Stimulated activated CD8-positive, alpha-beta memory T cell treated with anti-CD3 and anti-CD28 coated beads, Interleukin-7, amount 100 ng/mL, for 24 hours (primary cell): ENCODE measurements at places on chromosomes 3 and 15.

DNA sequence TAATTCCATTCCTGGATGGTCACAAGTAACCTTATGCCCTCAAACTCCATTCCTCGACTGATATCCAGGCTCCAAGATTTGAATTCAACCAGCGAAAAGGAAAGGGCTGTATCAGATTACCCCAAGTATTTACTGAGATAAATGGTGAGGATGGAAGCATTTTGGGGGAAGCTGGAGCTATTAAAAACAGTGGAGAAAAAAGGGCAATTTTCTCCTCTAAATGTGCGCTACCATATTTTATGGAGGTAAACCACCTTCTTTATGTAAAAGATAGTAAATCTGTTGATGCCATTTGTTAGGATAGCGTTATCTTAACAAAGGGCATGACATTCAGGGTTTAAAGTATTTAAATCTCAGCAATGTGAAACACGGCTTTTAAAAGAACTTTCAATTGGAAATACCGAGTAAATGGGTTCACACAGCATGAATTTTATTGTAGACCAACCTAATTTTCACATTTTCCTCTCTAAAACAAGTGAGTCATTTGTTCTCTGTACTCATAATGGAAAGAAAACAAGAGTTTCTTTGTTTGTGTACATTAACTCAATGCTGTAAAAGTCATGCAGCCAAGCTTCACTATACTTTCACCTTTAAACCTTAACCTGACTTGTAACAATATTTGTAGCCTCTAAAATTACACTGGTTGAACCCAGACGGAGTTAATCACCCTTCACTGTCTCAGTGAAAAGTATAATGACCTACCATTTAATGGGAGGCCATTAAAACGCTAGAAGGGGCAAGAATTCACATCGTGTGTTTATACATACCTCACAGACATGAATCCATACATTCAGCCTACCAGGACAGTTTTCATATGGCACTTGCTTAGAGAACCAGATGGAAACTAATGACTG, 773.4 kb downstream of the ROBO1 start:
- no peak for DNase-seq

DNA sequence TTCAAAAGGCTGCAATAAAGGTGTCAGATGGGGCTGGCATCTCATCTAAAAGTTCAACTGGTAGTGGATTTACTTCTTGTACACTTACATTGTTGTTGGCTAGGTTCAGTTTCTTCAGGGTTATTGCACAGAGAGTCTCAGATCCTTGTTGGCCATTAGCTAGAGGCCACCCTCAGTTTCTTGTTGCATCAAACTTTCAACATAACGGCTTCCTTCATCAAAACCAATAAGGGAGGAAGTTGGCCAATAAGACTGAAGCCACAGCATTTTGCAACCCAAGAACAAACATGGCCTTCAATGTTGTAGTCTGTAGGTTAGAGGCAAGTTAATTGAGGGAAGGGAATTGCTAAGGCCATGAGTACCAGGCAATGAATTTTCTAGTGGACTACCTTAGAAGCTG, 218.0 kb downstream of the ZBBX start:
- no peak for DNase-seq

GRCh38 chr3:147458995-147459704, 50.0 kb downstream of the ZIC1 start:
- no peak for DNase-seq

DNA sequence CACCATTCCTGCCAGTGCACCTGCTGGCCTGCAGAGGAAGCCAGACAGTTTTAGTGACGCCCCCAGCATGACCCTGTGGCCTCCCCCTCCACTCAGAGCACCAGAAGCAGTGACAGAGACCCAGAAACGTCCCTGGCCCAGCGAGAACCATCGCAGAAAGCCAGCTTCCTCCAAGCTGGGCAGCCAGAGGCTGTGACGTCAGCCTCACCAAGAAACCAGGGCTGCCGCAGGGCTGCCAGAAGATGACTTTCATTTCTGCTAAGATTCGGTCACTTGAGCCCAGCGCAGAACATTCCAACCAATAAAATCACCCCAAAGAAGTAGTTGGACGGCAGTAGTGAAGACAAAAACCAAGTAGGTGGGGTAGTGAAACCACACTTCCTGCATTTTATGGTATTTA, 29.6 kb upstream of the RPL32 start:
- no peak for DNase-seq

- no peak for DNase-seq
These were observed 571.0 kb downstream of the FGF12 start for GRCh38 chr3:192156382-192156781.

DNA sequence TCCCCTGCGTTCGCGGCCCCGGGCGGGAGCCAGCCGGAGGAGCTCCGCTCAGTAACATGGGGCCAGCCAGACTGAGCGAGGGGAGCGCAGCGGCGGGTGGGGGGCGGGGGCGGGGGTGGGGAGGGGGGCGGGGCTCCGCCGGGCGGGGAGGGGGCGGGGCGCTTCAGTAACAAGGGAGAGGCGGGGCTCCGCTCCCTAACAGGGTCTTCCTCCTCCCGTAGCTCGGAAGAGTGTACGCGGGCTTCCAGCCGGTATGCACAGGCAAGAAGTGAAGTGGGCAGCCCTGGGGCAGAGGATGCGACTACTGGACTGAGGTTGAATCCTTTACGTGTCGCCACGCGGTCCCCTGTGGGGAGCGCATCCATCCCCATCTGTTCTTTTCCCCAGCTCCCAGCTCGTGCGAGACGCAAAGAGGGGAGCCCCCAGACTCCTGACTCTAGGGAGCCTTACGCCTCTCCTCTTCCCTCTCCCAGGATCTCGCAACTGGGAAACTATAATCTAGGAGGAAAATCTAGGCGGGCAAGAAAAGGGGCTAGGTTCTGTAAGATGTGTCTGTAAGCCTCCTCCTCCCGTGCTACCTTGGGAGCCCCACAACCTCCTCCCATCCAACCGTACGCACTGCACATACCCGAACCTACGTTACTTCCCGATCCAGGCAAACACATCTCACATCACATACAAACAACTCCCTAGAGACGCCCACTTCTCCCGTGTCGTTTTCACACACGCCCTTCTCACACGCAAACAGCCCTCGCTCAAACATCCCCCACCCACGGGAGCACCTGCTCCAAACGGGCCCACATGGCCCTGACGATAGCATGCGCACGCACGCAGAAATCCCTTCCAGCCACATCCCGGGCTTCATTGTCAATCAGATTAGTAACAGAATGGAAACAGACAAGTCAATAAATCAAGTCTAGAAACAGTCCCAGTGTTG, at the start of gene SHF:
TSS of gene SHF (minus strand) at position 73 of the 937 bp plus-strand sequence. CDS start at position 58, 15 bp downstream.
- DNase-seq, result no peak

DNA sequence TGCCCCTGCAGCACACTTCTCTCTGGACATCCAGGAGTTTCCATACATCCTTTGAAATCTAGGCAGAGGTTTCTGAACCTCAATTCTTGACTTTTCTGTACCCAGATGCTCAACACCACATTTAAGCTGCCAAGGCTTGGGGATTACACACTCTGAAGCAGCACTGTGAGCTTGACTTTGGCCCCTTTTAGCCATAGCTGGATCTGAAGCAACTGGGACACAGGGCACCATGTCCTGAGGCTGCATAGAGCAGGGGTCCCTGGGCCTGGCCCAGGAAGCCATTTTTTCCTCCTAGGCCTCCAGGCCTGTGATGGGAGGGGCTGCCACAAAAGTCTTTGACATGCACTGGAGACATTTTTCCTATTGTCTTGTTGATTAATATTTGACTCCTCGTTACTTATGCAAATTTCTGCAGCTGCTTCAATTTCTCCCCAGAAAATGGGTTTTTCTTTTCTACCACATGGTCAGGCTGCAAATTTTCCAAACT, 694.0 kb downstream of the DIPK2A start:
- no peak for DNase-seq

DNA sequence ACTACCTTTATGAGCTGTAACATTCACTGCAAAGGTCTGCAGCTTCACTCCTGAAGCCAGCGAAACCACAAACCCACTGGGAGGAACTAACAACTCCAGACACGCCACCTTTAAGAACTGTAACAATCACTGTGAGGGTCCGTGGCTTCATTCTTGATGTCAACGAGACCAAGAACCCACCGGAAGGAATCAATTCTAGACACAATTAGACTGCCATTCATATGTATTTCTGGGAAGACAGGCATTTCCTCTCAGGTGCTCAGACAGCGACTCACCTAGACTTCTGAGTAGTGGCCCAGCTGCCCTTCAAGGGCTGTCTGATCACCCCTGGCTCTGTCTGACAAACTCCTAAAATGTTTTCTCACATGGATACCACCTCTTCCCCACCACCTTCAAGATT, 506.8 kb downstream of the PDCD6IP start:
- no peak for DNase-seq

DNA sequence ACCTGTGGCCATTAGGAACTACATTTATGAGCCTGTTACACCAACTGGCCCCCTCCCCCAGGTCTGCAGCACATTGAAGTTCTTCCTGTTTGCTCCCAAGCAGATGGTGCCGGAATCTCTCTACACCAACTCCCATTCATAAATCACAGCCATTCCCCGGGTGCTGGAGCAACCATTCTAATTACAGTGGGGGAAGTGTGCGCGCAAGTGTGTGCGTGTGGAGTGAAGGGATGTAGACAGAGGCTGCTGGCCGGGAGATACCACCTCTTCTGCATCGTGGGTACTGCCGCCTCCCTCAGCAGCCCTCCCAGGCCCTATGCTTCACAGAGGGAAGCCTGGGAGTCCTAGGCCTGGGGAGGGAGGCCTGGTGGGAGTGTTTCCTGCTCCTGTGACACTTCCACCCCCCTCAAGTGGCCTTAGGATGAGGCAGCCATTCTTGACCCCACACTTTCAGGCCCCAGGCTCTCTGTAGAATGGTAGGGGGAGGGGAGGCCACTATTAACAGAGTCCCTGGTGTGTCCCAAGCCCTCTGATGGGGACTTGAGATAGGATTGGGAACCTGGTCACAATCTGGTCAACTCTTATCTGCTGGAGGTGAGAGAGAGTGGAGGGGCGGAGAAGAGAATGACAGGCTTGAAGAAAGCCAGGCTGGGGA, 69.1 kb downstream of the MAGEF1 start:
- DNase-seq, result no peak

GRCh38 chr15:45606841-45607240, 19.7 kb downstream of the BLOC1S6 start:
- no peak for DNase-seq

DNA sequence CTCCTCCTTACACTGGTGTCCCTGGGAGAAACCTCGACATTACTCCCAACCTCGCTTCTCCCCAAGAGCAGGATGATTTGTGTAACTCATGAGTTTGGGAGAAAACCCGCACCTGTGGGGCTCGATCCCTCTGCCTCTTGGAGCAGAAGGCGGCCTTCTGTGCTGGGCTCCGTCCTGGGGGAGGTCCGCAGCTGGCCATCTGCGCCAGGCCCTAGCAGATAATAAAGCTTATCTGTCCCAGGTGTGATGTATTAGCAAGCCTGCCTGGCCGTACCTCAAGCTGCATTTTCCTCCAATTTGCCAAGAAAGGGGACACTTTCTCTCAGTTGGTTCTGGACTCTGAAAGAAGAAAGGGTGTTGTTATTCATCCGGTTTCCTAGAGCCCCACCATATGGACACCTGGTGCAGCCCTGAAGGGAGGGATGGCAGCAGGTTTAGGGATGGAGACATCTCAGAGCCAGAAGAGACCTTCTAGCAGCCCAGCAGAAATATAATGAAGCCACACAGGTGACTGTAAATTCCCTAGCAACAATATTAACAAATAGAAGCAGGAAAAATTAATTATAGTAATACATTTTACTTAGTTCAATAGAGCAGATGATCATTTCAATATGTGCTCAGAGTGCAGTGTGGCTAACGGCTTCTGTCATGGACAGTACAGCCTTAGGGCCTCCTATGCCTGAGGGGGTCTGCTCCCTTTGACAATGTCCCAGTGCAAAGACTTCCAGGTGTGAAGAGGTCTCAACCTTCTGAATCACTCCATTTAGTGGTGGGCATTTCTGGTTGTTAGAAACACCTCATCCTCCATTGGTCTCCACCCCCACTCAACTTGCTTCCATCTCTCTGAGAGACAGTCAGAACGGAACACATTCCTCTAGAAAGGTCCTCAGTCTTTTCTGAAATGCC, 94.8 kb downstream of the CPN2 start:
- DNase-seq, result no peak

- DNase-seq, result no peak
These were observed 75.7 kb downstream of the KLHL25 start for GRCh38 chr15:85718981-85719380.

DNA sequence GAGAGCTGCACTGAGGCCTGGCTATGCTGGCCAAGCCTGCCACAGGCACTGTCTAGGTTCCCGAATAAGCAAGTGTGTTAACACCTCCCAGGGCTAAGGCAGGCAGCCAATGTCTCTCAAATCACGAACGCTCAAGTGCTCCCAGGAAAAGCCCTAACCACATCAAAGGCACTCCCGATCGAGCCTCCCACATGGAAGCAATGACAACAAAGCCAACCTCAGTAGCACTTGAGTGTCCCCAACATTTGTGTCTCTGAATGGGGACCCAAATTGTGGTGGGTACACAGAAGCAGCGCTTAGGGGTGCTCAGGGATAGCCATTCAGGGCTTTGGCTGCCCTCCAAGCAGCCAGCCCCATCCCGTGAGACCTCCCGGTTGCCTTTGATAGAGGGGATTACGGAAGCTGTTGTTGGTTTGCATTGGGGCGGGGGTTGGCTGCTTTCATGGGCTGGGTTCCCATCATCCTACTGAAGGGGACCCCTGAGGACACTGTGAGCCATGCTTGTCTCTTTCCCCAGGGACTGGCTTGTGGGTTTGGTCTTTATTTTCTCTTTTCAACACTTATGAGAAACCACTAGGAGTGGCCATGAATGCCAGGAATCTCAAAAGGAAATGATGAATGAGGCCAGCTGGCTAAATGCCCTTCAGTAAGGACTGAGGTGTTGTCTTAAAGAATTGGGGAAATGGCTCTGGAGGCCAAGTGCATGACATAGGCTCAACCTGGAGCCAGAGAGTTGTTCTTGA, 234.1 kb upstream of the FEZF2 start:
- no peak for DNase-seq

DNA sequence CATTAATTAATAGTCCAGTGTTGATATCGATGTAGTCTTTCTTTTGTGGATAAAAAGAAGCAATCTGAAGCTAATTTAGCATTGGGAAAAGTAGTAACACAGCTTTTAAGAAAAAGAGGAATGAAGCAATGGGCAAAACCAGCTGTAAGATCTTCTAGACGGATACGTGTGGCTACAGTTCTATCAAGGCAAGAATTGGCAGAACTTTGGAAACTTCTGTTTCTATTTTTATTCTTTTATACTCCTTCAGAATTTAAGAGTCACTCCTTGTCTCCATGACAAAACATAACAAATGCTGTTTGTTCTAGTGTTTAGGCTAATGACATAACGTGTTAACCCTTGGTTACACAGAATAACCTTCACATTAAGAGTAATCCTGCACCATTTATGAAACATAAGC, 289.2 kb downstream of the ROBO2 start:
- no peak for DNase-seq

- no peak for DNase-seq
These were observed 61.8 kb downstream of the ZBBX start for GRCh38 chr3:167318306-167318705.

GRCh38 chr15:72062319-72062718, 55.6 kb downstream of the MYO9A start:
- DNase-seq, result no peak

DNA sequence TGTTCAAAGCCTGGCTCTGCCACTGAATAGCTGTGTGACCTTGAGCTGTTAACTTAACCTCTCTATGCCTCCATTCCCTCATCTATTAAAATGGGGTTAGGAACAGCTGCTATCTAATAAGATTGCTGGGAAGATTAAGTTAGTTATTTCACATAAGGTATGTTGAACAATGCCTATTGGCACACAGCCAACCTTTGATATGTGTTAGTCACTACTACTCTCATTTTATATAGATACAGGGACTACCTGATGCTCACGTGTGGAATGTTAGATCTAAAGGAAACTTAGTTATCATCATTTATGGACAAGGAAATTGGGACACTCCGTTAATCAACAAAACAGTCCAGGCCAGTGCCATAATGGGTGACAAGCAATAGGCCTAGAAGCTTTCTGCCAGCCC, 332.4 kb upstream of the PPP2R3A start:
- DNase-seq, result no peak
